ENCODE measurements at places on chromosomes 2 and 18.

DNA sequence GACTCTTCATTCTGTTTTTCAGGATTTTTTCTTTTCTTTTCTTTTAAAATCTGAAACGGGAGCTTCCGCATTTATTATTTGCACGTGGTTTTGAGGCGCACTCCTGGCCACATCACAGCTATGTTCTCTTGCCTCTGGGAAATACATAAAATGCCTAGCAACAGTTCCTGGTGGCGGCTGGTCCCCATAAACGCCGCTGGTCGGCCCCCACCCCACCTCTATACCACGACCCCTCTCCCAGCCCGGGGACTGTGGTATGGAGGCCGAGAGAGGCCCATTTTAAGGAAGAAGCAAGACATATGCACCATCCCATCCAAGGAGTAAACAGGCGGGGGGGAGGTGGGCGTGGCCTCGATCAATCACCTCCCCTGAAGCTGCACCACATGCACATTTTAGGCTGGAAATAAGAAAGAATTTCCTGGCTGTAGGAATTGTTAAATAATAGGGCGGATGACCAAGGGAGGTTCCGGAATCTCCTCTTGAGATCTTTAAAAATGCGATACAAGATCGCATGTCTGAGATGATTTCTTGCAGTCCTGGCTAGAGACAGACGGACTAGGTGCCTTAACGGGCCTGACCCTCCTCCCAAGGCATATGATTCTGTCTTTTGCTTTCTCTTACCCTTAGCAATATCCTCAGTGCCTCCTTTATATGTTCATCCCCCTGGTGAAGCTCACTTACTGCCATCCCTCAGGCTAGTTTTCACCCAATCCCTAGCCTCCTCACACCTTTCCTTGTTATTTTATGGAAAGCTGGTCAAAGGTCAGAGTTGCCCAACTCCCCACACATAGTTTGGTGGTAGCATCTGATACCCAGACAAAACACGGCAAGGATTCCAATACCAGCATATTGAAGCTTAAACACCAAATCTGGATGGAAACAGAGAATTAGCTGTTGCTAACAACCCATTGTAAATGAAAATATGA lies 82.4 kb downstream of the BCL2 start:
- no peak for DNase-seq

DNA sequence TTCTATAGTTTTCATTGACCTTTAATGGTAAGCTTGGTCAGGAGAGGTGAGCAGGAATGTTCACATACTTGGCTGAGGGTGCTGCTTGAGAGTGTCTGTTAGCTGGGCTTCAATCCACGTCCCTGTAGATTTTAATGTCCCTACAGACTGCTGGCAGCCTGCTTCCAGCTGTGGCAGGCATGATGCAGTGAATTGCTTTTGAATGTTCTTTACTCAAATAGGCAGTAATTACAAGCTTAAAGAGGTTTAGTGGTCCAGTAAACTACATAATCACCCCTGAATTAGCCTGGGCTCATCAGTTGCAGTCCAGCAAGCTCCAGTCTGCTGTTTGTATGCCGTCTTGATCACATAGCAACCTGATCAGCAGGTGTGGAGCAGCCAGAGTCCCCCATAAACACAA lies 102.1 kb downstream of the MEIS1 start:
- DNase-seq, result no peak

DNA sequence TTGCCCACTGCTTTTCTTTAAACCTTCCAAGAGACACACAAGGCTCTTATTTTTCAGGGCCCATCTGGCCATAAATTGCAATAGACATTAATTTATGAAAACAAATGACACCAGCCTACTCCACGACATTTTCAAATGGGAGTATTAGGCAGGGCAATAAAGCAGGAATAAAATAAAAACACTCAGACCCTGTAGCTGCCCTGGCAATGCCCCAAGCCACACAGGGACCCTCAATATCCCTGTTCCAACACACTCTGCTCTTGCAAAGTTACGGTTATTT lies 550.8 kb upstream of the TNP1 start:
- DNase-seq, result no peak

DNA sequence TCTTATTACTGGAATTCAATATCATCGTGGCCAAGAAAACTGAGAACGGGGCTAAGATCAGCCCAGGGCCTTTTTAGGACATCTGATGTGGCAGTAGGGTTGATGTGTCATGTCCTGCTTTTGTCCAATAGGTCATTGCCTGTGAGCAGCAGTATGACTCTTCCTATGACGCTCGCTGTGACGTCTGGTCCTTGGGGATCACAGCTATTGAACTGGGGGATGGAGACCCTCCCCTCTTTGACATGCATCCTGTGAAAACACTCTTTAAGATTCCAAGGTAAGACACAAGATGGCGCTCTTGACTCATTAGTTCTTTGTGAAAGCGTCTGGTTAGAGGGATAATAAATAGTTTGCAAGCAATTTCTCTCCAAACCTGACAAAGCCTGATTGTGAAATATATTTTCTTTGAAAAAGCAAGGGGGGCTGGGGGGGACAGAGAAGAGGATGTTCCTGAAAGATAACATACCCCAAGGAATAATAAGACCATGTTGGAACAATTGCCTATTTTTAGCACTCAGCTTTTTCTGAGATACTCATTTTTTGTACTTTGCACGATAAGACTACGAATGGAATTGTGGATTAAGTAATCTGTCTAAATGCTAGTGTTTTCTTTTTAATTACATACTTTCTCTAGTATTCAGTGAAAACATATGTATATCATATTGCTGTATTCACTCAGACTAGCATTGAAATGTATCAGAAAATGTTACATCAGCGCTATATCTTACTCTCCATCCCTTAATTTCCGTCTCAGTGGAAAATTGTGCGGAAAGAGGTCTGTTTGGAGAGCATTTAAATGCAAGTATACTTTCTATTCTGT lies 58.1 kb downstream of the MYO3B start:
- no peak for DNase-seq

DNA sequence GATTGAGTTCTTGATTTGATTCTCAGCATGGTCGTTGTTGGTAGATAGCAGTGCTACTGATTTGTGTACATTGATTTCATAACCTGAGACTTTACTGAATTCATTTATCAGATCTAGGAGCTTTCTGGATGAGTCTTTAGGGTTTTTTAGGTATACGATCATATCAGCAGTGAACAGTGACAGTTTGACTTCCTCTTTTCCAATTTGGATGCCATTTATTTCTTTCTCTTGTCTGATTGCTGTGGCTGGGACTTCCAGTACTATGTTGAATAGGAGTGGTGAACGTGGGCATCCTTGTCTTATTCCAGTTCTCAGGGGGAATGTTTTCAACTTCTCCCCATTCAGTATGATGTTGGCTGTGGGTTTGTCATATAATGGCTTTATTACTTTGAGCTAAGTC lies 27.9 kb upstream of the CXCR2 start:
- DNase-seq, result no peak

DNA sequence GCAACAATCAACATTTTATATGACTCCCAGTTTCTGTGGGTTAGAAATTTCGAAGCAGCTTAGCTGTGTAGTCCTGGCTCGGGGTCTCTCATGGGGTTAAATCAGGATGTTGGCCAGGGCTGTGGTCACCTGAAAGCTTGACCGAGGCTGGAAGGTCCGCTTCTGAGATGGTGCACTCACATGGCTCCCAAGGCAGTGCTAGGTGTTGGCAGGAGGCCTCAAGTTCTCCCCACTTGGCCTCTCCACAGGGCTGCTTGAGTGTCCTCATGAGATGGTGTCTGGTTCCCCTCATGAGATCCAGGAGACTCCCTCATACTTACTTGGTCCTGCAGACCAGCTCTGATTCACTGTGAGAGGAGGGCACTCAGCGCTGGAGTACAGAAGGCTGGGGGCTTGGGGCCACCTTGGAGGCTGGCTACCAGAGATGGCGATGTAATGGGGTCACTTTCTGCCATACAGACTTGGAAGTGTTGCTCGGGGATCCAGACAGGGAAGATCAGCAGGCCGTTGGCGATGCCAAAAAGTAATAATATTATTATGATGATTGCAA lies 98.8 kb downstream of the INHBB start:
- no peak for DNase-seq

- DNase-seq, result no peak
These were observed 17.3 kb upstream of the FZD5 start for GRCh38 chr2:207787017-207787416.

- DNase-seq, result no peak
These were observed 2.0 kb upstream of the PRKCE start for GRCh38 chr2:45649462-45649857.

DNA sequence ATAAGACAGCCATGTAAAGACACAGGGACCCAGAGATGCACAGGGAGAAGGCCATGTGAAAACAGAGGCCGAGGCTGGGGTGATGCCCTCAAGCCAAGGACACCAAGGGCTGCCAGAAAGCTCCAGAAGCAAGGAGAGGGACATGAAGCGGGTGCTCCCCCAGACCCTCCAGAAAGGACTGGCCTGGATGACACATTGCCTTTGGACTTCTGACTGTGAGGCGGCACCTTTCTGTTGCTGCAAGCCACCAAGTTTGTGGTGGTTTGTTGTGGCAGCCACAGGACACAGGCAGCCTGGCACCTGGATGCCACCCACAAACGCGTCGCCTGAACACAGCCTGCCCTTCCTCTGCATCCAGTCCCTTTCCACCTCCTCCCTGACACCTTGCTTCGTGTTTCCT lies 67.1 kb downstream of the RHOB start:
- DNase-seq, result no peak

DNA sequence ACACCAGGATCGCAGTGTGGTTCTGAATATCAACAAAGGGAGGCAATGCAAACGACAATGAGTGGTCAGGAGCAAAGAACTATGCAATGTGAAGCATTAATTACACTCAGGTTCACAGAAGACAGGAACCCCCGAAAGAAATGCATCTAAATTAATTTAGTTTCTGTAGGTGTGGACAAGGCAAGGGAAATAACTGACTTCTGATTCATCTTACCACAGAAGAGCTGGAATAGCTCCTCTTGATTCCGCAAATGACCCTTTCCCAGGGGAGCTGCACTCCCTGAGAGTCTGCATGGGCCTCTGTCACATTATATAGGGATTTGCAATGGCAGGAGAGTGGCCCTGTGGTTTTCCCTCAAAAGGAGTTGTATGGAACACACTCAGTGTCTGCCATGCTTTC lies 263.9 kb upstream of the APCDD1 start:
- no peak for DNase-seq

- no peak for DNase-seq
These were observed 403.0 kb upstream of the ID2 start for GRCh38 chr2:8278709-8279354.

DNA sequence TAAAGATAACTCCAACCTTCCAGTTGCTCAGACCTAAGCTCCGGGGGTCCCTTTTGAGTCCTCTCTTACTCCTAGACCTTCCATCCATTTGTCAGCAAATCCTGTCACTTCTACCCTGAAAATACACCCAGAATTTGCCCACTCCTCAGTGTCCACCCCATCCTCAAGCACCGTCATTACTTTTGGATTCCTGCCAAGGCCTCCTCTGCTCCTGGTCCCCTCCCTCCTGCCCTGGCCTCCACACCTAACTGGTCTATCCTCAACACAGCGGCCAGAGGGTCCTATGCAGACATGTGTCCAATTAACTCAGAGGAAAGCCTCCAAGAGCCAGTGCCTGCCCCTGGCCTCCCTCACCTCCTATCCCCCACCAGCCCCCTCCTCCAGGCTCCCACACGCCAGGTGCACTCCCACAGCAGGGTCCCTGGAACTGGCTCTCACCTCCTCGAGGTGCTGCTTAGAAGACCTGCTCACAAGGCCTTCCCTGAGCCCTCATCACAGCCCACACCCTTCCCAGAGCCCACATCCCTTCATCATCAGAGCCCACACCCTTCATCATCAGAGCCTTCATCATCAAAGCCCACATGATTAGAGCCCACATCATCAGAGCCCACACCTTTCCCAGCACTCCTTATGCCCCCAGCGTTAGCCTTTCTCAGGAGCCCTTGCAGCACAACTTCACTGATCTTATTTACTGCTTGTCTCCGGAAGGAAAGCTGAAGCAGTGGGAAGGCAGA lies 20.4 kb downstream of the FAM178B start:
- no peak for DNase-seq

DNA sequence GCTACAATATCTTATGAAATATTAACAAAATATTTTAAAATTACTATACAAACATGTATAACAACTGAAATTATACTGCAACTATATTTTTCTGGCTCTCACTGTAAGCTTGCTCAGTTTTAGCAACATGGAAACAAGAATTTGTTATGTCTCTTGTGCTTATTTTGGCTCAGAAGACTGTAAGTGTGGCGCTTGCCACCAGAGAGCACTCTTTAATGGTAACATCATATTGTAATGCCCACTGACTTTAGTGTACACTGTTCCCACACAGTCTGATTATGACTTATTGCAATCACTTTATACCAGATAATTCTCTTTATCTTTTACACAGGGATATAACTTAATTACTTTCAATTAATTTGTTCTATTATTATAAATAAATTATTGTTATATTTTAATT lies 1500.6 kb upstream of the TMEFF2 start:
- DNase-seq, result no peak

DNA sequence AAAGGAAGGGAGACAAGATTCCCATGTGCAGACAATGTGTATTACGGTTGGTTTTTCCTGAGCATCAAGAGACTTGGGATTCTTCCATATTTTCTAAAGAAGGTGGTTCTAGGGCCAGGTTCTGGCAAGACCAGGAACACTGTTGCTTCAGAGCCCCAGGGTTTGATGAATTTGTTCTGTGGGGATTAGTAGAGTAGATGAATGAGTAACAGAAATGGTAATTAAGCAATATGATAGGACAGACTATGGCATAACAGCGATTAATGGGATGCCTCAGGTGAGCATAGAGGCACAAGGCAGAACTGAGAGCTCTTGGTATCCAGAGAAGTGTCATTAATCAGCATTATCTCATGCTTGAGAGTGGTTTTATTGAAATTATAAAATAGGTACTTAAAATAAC lies 82.8 kb upstream of the PNPT1 start:
- no peak for DNase-seq

- no peak for DNase-seq
These were observed 211.6 kb downstream of the MCFD2 start for GRCh38 chr2:46704041-46704440.

- no peak for DNase-seq
These were observed 787.9 kb upstream of the FANCL start for GRCh38 chr2:59029058-59029457.

DNA sequence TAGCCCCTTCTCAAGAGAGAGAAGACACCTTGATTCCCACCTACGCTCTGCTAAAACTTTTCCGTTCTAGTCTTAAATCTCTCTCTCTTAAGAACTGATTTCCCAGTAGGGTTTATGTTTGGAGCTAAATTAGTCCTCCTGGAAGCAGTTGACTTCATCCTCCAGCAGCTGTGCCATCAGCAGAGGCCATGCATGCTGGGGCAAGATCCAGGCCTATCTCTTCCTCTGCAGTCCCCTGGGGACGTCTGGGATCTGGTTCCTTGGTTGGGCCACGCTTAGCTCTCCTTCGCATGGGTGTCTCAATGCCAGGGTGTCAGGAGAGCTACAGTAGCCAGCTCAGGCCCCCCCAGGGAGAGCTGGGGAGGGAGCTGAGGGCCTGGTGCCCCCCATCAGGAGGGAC lies 49.7 kb downstream of the HPCAL1 start:
- no peak for DNase-seq

- no peak for DNase-seq
These were observed 7.6 kb downstream of the CNDP1 start for GRCh38 chr18:74541703-74542555.

Measured in cortex of kidney (tissue), 1 donor.